ENCODE measurements at places on chromosomes 7 and 10.

- DNase-seq: no peak
Observed at GRCh38 chr10:128694168-128694850, 568.1 kb upstream of the MKI67 start.

GRCh38 chr7:13834328-13834761, 155.1 kb downstream of the ETV1 start:
- no peak for DNase-seq

GRCh38 chr7:155971180-155971770, 159.0 kb upstream of the SHH start:
- no peak for DNase-seq

GRCh38 chr10:88901984-88902789, 22.1 kb downstream of the STAMBPL1 start:
- DNase-seq: no peak

DNA sequence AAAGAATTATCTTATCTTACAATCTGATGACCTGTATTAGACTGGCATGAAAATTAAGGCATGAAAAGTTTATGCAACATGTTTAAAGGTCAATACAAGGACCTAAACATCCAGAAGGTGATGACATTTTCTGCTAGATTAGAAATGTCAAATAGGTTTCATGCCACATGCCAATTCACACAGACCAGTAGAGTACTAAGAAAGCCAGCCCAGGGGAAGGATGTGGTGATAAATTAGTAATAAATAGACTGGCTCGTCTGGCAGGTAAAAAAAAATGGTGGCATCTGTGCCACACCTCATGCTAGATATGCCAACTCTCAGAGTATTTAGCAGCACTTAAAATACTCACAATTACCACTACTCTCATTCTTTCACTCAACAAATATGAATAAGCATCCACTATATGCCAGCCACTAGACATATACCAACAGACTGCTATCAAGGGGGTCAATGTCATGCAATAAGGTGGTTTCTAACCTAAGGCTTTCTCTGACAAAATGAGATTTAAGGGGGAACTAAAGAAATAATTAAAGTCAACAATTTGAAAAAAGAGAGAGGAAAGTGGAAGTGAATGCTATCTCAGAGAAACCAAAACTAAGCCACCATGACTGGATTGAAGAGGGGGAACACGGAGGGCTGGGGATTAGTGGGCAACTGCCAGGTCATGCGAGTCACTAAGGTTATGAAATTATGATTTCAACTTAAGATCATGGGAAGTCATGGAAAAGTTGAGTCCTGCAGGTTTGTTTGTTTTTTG, 83.5 kb downstream of the SGMS1 start:
- DNase-seq: no peak

GRCh38 chr10:94879214-94879613, 59.2 kb upstream of the CYP2C9 start:
- DNase-seq: no peak

- DNase-seq: no peak
Observed at GRCh38 chr7:6437251-6437650, 10.5 kb downstream of the DAGLB start.

GRCh38 chr7:94223375-94224084, 171.2 kb upstream of the COL1A2 start:
- DNase-seq: no peak

GRCh38 chr10:30052062-30052461, 7.3 kb downstream of the JCAD start:
- no peak for DNase-seq

DNA sequence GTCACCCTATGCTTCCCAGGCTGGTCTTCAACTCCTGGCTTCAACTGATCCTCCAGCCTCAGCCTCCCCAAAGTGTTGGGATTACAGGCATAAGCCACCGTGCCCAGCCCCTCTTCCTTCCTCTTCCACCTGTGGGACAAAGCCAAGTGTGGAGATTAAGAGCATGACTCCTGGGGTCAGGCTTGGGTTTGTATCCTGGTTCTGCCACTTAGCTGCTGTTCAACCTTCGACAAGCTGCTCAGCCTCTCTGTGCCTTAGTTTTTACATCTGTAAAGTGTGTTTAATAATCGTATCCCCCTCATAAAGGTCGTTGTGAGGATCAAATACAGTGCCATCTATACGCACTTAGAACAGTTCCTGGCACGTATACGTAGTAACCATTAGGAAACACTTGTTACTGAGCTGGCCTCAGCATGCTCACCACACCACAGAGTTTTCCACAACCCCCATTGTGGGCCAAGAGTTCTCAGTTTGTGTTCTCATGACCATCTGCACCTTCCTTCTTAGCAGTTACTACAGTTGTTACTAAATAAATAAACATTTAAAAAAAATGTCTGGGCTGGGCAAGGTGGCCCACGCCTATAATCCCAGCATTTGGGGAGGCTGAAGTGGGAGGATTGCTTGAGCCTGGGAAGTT, 140.5 kb upstream of the BTBD16 start:
- DNase-seq: no peak

GRCh38 chr7:48471196-48471595, 299.9 kb downstream of the ABCA13 start:
- no peak for DNase-seq

DNA sequence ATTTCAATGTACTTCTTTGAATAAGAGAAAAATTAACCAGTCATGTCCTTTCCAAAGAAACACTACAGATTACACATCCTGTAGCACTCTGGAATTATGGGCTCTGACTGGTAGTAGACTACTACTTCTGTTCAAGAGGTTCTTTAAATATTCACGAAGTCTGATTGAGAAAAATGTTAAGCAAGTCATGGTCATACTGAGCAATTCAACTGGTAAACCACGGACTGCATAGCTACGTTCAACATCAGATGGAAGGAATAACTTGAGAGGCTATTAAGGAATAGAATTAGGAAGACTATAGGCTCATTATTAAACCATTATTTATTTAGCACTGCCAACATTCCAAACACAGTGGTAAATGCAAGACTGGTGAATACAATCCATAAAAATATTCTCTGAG, 160.8 kb downstream of the IMMP2L start:
- DNase-seq: no peak

- DNase-seq: no peak
Observed at GRCh38 chr10:17479822-17480221, 25.4 kb upstream of the ST8SIA6 start.

- no peak for DNase-seq
Observed at GRCh38 chr10:35707642-35708425, 65.7 kb upstream of the FZD8 start.

- DNase-seq: no peak
Observed at GRCh38 chr7:3250725-3251124, 50.3 kb upstream of the SDK1 start.

DNA sequence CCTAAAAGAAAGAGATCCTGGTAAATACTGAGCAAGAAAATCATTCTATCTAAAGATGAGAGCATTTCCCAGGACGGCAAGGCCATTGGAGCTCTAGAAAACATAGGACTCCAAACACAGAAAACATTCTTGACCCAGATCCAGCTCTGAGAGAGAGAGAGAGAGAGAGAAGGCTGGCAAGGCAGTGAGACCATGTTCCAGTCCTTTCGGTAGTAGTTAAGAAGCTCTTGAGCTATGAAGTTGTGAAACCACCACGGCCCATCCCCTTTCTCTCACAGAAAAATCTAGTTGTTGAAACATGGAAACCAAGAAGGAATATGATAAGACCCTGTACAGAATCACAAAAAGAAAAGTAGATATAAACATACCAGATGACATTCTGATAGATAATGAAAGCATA, 212.4 kb upstream of the NPSR1 start:
- no peak for DNase-seq

GRCh38 chr7:45682358-45682735, 108.2 kb downstream of the ADCY1 start:
- DNase-seq: no peak

DNA sequence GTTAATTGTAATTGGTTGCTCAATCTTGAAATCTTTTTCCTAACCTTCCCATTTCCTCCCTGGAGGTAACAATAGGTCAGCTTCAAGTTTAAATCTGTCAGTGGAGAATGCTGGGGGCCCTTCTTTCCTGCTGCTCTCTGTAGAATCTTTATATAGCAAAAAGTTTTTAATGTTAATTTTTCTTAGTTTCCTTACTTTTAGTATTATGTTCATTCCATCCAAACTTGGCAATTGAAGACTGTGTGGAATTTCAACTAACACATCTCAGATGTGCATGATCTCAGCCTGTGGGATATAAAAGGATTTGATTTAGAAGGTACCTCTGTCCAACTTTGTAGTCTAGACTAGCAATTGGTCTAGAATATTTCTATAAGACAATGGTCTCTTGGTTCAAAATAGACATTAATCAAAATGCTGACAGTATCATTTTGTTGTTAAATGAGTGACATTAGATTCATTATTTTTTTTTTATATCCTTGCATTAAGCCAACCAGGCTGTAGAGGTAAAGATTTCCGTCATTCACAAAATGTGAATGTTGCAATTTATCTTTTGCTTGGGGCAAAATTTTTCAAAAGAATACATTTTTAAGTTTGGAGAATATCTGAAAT, 100.4 kb upstream of the SEMA3A start:
- no peak for DNase-seq

DNA sequence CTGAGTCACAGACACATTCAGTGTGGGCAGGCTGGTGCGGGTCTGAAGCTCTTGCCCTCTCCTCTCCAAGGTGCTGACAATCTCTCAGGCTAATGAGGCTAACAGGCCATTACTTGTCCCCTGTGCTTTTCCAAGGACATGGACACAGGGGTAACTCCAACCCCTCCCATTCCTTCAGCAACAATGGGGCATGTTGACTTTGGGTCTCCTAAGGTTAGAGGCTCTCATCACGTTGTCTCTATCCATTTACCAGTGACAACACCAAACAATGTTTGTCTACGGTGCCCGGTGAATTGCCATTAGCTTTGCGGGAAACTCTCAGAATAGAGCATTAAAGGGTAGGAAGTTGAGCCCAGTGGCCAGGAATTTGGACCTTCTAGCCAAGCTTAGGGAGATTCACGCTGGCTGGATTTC, 101.6 kb upstream of the TNS3 start:
- DNase-seq: no peak

DNA sequence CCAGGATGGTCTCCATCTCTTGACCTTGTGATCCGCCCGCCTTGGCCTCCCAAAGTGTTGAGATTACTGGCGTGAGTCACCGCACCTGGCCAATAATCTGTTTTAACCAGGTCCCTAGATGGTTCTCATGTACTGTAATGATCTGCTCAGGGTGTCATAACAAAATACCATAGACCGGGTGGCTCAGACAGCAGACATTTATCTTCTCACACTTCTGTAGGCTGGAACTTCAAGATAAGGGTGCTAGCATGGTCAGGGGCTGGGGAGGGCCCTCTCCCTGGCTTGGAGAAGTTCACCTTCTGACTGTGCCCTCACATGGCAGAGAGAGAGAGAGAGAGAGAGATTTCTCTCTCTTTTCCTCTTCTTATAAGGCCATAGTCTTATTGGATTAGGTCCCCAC, 279.4 kb upstream of the LYZL1 start:
- DNase-seq: no peak

- DNase-seq: no peak
Observed at GRCh38 chr10:131832056-131832685, 68.6 kb upstream of the PPP2R2D start.

GRCh38 chr10:124002391-124003069, 90.9 kb downstream of the CHST15 start:
- DNase-seq: no peak

GRCh38 chr7:39749177-39749576, 125.8 kb downstream of the RALA start:
- no peak for DNase-seq

DNA sequence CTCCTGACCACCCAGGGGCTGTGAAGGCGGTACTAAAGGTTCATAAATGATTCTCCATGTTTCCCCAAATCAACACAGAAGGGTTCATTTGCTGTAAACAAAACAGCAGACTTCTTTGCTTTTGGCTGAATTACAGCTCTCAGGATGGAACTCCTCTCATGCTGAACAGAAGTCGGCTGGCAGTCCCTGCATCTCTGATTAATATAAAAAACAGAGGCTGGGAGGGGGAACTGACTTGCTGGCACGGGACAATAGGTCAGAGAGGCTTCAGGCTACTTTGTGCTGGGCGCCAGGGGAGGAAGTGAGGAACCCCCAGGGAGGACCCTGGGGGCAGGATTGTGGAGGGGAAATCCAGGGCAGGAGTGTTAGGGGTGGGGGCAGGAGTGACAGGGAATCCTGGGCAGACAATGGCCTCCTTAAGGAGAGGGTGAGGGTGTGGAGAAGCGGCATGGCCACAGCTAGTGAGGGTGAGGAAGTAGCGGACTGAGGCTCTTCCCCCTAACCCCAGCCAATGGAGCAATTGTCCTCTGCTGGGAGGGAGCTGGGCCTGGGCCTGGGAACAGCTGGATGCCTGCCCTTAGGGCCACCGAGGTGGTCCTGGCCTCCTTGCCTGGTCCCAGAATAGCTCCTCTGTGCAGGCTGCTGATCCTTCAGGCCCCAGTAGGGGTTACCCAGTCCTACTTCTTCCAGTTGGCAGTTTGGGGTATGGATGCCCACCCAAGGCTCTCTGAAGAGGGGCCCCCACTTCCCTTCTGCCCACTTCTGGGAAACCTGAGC, 9.2 kb upstream of the SFRP5 start:
- DNase-seq: no peak

- no peak for DNase-seq
Observed at GRCh38 chr10:28294809-28295208, 8.1 kb downstream of the MPP7 start.

GRCh38 chr10:33271969-33272583, 62.4 kb downstream of the NRP1 start:
- no peak for DNase-seq

DNA sequence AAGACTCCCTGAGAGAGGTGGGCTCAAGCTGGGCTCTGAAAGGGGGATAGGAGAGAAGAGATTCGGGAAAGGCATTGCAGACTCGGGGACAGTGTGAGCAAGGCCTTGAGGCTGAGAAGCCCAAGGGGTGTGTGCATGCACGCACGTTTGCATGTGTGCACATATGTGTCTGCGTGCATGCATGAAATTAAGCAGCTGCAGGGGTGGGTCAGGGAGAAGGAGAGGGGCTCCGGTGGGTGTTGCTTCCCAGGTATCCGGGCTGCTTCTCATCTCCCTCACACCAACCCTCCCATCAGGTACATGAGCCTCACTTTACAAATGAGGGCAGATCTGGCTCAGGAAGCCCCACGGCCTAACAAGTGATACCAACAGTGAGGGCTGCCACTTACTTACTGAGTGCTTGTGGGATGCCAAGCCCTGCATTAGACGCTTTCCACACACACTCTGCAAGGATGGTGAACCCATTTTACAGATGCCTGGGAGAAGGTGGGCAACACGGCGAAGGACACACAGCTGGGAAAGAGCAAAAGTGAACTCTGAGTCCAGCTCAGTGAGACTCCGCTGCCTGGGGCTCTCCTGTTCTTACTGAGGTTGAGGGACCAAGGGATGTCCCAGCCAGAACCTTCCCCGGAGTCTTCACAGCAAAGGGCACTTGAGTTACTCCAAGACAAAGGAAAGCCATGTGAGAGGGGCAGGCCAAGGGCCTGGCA, 26.4 kb downstream of the ZCCHC24 start:
- DNase-seq: no peak
